ENCODE measurements at places on chromosomes 6 and 20.

DNA sequence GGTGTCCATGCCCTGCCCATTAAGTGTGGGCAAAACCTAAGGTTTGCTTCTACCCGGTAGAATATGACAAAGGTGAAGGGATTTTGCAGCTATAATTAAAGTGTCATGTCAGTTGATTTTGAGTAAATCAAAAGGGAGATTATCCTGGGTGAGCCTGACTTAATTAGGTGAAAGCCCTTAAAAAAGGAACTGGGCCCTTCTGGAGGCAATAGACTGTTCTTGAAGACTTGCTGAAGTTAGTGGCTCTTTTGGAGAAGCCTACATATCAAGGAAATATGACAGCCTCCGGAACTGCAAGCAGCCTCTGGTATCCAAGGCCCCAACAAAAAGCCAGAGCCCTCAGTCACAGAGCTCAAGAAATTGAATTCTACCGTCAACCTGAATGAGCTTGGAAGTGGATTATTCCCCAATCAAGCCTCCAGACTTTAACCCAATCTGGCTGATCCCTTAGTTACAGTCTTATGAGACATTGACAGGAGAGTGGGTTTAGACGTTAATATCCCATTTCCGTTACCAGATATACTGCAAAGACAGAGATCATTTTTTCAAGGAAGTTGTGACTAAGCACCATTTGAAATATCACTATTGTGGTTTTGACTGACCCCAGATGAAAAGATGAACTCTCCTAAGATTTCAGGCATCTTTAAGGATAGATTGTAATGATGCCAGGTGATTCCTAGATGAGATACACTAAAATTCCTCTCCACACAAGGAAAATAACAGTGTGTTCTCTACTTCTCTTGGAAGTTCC is 303.4 kb downstream of the PLCB1 start:
- no peak for DNase-seq

DNA sequence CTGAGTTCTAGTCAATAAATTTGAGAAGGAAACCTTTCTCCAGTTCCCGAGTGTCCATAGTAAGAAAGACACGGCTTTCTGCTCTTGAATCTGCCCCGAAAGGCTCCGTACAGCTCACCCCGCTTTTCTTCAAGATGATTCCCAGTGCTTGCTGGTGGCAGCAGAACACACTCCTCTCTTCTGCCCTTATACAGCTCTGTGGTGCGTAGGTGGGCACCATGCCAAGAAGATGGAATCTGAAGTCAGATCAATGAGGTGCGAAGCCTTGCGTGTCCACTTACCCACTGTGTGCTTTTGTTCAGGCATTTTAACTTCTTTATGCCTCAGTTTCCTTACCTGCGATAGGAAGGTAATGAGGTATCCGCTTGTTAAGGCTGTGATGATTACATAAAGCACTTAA is 142.2 kb downstream of the WDR27 start:
- no peak for DNase-seq

DNA sequence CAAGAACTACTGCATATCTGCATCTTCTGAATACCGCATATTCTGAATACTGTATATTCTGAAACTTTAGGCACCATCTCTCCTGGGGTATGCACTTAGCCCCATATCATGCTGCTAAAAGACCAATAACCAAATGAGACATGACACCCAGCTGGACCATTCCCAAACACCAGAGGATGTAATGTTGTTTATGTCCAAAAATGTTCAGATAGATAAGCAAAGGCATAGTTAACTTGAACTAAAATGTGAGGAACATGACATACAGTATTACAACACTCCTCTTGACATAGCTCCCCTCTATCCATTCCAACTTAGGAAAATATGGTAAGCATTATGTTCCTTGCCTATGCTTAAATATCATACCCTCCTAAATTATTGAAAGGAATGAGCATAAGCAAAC is 127.3 kb downstream of the TENT5A start:
- DNase-seq = no peak

- DNase-seq = no peak
These were observed 92.2 kb upstream of the F13A1 start for GRCh38 chr6:6412700-6413099.
